ENCODE measurements at places on chromosomes 1 and 21.

GRCh38 chr1:155011004-155011416 lies 8.4 kb downstream of the ZBTB7B start:
- DNase-seq = no peak

GRCh38 chr1:8113262-8114220 lies 87.4 kb upstream of the ERRFI1 start:
- DNase-seq = no peak

DNA sequence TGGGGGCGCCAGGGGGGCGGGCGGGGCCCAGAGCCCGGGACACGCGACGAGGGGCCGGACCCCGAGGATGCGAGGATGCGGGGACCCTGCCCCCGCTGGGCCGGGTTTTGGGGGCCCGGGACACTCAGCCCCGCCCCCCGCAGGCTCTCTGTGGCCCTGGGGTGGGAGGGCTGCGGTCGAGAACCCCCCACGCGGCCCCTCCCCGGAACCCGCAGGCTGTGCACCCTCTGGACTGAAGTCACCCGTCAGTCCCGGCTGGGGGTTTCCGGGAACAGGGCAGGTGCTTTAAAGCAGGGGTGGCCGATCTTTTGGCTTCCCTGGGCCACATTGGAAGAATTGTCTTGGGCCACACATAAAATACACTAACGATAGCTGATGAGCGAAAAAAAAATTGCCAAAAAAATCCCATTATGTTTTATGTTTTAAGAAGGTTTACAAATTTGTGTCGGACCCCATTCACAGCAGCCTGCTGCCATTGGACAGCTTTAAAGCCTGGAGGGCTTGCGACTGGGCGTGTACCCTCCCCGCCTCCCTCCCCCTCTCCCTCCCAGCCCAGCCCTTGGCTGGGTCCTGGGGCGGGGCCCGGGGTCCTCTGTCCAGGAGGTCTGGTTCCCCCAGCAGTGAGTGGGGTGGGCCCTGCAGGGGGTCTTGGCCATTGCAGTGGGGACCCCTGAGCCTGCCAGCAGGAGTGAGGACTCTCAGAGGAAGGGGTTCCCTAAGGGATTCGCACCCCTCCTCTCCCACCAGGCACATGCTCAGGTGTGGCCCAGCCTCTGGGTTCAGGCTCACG lies 21.6 kb upstream of the C1orf159 start:
- no peak for DNase-seq

- peak; percentile 57 for DNase-seq
Measured at GRCh38 chr1:26602378-26602959, 72.9 kb downstream of the RPS6KA1 start.

DNA sequence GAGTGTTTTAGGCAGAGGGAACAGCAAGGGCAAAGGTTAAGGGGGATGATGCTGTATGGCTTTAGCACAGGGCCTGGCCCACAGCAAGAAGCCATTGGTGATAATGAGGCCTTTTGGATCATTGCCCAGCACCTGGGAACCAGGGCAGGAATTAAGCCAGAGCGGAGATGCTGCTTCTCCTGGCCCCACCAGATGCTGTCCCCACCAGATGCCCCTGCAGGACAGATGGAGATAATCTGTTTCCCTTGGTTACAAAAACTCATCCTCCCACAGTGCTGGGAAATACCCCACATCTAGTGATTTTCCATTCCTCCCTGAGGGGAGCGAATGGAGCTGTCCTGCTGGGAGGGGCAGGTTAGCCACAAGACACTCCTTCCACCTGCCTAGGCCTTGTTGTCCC lies 18.8 kb downstream of the OPRD1 start:
- no peak for DNase-seq

Data from right renal pelvis (tissue), 4 donors.